ENCODE measurements at places on chromosomes 4 and X.

DNA sequence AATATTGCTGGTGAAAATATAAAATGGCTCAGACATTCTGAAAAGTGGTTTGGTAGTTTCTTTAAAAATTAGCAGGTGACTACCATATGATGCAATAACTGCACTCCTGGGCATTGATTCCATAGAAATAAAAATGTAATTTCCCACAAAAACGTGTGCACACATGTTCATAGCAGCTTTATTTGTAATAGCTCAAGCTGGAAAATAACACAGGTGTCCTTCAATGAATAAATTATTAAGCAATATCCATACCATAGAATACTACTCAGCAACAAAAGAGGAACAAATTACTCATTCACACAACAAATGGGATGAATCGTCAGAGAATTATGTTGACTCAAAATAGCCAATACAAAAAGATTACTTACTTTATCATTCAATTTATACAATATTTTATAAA is 893.7 kb upstream of the SLIT2 start:
- no peak for DNase-seq

DNA sequence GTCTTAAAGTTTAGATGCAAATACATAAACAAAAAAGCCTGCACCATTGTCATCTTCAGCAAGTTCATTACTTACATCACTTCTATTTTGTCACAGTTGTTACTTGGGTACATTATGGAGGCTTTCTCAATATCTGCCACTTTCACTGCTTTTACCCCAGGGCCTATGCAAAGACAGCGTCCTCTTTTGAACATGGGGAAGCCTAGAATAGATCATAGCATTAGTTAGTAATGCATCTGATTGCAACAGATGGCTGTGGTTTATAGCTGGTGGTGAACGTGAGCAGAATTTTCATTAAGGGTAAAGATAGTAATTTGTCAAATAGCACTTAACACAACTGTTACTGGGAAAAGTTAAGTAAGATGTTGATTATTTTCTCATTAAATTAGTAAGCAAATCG is 729 bp downstream of the CXCL11 start:
- DNase-seq, result no peak

DNA sequence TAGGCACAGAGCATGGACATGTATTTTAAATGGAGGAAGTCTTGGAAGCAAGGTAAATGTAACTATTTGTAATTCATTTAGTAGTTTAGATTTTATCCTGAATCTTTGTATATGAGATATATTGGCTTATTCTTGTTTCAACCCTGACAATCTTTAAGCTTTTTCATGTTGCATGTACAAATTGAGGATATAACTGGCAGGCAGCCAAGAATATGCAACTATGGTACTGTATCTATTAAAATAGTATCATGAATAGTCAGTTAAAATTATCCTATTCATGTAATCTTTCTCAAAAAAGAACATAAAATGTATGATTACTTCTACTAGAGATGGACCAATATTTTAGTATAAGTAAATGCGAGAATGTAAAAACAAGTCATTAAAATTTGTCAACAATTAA is 1141.5 kb downstream of the PCDH18 start:
- DNase-seq, result no peak

DNA sequence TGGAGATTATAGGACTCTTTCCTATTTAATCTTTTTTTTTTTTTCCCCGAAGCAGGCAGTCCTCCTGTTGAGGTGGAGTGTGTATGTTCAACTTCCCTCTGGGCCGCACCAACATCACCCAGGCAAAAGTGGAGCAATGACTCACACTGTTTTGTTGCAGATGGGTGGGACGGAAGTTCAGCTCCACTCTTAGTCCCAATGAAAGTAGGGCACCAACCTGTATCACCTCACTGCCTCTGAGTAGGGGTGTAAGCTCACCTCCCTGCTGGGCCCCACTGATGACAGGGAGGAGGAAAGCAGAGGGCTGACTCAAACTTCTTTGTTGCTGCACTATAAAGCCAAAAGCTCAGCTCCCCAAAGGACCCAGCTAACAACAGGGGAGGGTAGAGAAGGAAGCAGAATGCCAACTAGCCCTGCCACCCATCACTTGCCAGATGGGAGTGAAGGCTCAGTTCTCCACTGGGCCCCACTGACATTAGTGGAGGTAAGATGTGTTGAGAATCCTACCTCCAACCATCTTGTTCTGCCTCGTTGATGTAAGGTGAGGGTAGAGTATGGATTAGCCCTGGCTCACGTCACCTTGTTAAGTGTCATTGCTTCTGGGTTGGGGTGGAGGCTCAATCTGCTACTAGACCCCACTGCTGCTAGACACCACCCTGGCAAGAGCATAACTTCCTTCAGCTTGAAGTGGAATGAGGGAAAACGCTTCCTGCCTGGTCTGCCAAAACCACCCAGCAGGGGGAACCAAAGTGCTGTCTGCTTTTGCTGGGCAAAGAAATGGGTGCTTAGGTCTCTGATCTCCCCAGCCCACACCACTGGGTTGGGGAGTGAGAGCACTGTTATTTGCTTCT is 14.1 kb downstream of the RPS6KA3 start:
- peak; percentile 76 for DNase-seq

DNA sequence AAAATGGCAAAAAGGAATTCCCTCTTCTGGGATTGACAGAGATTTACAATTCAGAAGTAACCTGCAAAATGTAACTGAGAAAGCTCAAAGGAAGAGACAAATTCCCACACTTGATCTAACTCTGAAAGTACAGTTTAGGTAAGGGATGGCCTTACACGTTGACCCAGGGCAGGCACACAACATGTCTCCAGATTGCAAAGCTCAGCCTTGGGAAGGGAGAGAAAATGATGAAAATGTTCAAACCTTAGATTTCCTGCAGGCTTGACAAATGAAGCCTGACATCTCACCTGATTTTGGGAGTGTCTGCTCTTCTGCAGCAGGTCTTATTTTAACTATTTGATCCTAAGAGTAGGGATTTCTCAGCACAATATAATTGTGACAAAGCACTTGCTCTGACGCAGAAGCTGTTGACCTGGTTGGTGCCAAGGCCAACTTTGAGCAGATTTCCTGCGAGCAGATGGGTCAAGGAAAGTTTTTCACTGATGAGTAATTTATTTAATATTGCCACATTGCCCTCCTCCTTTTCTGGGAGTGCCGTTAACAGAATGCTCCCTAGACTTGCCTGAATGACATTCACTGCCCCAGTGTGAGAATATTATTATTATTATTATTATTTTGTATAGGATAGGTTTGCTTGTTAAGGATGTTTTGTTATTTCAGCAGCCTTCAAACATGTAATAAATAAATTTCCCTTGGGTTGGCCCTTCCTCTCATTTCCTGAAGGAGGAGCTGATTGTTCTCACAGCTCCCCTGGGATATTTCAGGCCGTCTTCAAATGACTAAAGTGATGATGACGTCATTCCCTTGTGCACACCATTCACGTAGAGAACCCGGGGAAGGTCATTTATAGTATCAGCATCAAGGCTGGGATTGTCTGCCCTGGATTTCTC is 157.1 kb downstream of the VEGFC start:
- DNase-seq, result no peak

DNA sequence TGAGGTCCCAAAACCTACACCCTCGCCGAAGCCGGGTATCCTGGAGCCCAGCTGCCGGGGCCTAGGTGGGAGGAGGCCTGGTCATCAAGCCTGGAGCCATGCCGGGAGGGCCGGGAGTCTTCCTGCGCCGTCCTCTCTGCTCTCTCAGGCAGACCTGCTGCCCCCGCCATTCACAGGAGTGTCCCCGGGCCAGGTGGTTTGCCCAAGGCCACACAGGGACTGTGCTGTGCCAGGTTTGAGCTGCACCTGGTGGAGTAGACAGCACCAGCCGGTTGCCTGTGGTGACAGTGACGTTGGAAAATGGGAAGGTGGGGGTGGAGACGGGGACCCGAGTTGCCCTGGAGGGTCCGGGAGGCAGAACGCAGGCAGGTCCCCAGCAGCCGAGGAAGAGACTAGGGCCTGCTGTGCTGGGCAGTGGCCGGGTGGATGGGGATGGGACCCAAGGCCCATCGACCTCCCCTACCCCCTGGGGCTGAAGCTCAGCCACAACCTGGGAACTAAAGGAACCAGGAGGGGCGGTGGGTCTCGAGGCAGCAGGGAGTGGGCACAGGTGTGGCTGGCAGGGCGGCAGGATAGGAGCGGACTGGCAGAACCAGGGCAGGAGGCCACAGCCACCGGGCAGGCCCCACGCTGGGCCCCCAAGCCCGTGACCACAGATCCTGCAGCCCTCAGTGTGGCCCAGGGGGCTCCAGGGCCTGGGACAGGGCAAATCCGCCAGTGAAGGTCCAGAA is 9.5 kb downstream of the DOK7 start:
- no peak for DNase-seq

- DNase-seq, result no peak
These were observed 71.1 kb upstream of the KCNIP4 start for GRCh38 chr4:22019676-22020075.
